ENCODE measurements at places on chromosomes 2 and 18. TPM values are rescaled to one million over a fixed set of nuclear protein-coding genes. Genes with fewer than 3 reads are reported as not detected.
A peak's percentile ranks its signal among the peaks of the same experiment; 100 is the strongest.

DNA sequence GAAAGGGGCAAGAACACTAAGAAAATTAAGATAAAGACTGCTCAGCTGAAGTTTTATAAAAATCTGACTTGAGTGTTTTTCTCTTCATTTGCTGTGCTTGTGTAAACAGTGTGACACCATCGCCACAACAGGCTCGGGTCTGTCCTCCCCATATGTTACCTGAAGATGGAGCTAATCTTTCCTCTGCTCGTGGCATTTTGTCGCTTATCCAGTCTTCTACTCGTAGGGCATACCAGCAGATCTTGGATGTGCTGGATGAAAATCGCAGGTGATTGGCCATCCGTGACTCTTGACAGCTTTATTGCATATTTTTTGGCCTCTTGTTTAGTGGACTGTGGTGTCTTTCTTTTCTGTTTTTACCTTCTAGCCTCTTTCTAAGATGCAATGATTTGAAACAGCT lies 22.1 kb downstream of the MFF start:
- H3K27me3 ChIP-seq: no peaks in the 10 kb centered on the region
- H3K27ac ChIP-seq: no peak overlapping the region
- H3K4me1 ChIP-seq: peaks cover 16% of the 10 kb centered on the region
- H3K36me3 ChIP-seq: peaks cover 16% of the 10 kb centered on the region

DNA sequence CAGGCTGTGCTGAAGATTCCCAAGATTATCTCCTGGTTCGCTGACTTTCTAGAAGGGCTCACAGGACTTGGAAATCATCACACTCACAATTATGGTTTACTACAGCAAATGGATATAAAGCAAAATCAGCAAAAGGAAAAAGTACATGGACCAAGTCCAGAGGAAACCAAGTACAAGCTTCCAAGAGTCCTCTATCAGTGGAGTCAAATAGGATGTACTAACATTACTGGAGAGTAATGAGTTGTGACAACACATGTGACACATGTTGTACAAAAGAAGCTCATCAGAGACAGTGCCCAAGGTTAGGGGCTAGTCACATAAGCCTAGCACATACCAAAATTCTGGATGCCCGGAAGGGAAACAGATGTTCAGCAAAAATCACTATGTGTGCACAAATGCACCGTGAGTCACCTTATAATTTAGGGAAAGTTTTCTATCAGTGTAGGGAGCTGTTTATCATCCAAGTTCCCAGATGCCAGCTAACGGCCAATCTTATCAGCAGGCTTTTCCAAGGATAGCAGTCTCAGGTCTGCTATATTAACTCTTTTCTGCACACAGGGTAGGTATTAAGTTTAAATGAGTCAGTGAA lies 9.5 kb downstream of the TMEM237 start:
- no peak for DNase-seq
- H3K4me3 ChIP-seq: no peak overlapping the region
- H3K27ac ChIP-seq: no peak overlapping the region
- H3K27me3 ChIP-seq: no peaks in the 10 kb centered on the region
- H3K4me1 ChIP-seq: no peaks in the 10 kb centered on the region

- no peak for DNase-seq
- no peak overlapping the region for H3K27ac ChIP-seq
- no peaks in the 10 kb centered on the region for H3K36me3 ChIP-seq
- no peak overlapping the region for H3K4me3 ChIP-seq
- H3K4me1 ChIP-seq: no peaks in the 10 kb centered on the region
Measured at GRCh38 chr18:79864006-79864725, 66.4 kb downstream of the KCNG2 start.

- H3K27me3 ChIP-seq: no peaks in the 10 kb centered on the region
- H3K27ac ChIP-seq: no peak overlapping the region
- DNase-seq: no peak
Measured at GRCh38 chr2:62857139-62857931, 151.8 kb downstream of the EHBP1 start.

DNA sequence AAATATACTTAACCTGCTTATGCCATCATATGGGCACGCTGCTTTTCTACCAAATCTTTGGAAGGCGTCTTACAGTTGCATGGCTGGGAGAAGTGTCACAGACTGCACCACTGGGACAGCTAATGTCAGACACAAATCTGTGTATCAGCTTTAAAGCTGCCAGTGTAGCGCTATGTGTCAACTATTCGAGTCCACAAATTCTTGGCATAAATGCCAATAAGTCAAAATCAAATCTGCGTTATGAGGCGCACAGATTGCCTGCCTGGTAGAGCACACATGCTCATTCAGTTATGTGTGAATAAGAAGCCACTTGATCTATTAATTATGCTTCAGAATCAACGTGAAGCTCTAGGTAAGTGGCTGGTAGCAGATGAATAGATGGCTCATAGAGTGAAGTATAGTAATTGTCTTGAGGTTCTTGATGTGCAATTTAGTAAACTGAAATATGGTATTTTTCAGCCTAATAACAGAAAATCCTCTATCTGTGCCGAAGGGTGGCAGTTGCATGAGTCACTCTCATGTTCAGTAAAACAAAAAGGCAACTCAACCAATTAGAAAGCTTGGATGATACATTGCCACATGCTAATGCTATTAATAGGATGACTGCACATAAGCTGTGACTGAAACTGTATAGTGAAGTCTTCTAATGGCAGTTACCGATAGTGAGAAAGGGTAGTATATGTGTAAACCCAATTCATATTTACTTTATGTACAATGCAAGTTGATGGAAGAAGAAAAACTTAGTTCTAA lies 52.0 kb downstream of the DCC start:
- no peak overlapping the region for H3K27ac ChIP-seq
- no peaks in the 10 kb centered on the region for H3K36me3 ChIP-seq
- no peak for DNase-seq
- H3K4me1 ChIP-seq: no peaks in the 10 kb centered on the region
- H3K27me3 ChIP-seq: no peaks in the 10 kb centered on the region

- no peaks in the 10 kb centered on the region for H3K27me3 ChIP-seq
- no peaks in the 10 kb centered on the region for H3K36me3 ChIP-seq
- no peak overlapping the region for H3K4me3 ChIP-seq
- H3K27ac ChIP-seq: no peak overlapping the region
- H3K4me1 ChIP-seq: no peaks in the 10 kb centered on the region
- no peak for DNase-seq
Measured at GRCh38 chr2:193331676-193332075, 1136.9 kb upstream of the TMEFF2 start.

- DNase-seq: no peak
- no peak overlapping the region for H3K27ac ChIP-seq
- peaks cover 5% of the 10 kb centered on the region for H3K36me3 ChIP-seq
- no peak overlapping the region for H3K4me3 ChIP-seq
- H3K4me1 ChIP-seq: peaks cover 67% of the 10 kb centered on the region
Measured at GRCh38 chr2:64658269-64658668, 4.6 kb upstream of the SERTAD2 start.

- H3K36me3 ChIP-seq: no peaks in the 10 kb centered on the region
- H3K4me1 ChIP-seq: no peaks in the 10 kb centered on the region
- H3K27me3 ChIP-seq: no peaks in the 10 kb centered on the region
- no peak overlapping the region for H3K4me3 ChIP-seq
Measured at GRCh38 chr2:211454679-211455078, 898.3 kb downstream of the CPS1 start.

- no peak for DNase-seq
- peaks cover 4% of the 10 kb centered on the region for H3K27me3 ChIP-seq
- no peak overlapping the region for H3K4me3 ChIP-seq
- H3K27ac ChIP-seq: no peak overlapping the region
Measured at GRCh38 chr2:13193075-13193474, 476.3 kb downstream of the TRIB2 start.

GRCh38 chr18:7205346-7205745 lies 25.5 kb upstream of the LRRC30 start:
- H3K36me3 ChIP-seq: no peaks in the 10 kb centered on the region
- H3K27ac ChIP-seq: no peak overlapping the region
- no peak overlapping the region for H3K4me3 ChIP-seq
- no peaks in the 10 kb centered on the region for H3K4me1 ChIP-seq
- DNase-seq: no peak

- H3K27ac ChIP-seq: no peak overlapping the region
- DNase-seq: no peak
- peaks cover 20% of the 10 kb centered on the region for H3K4me1 ChIP-seq
- H3K4me3 ChIP-seq: peak overlapping the region; percentile 67
- H3K27me3 ChIP-seq: peaks cover 86% of the 10 kb centered on the region
- H3K36me3 ChIP-seq: no peaks in the 10 kb centered on the region
Measured at GRCh38 chr2:70887208-70887549, 48.5 kb upstream of the ATP6V1B1 start.

- H3K4me3 ChIP-seq: no peak overlapping the region
- peaks cover 5% of the 10 kb centered on the region for H3K4me1 ChIP-seq
- H3K36me3 ChIP-seq: no peaks in the 10 kb centered on the region
- H3K27ac ChIP-seq: no peak overlapping the region
- no peak for DNase-seq
Measured at GRCh38 chr2:113675875-113676274, 48.8 kb downstream of the RABL2A start.

DNA sequence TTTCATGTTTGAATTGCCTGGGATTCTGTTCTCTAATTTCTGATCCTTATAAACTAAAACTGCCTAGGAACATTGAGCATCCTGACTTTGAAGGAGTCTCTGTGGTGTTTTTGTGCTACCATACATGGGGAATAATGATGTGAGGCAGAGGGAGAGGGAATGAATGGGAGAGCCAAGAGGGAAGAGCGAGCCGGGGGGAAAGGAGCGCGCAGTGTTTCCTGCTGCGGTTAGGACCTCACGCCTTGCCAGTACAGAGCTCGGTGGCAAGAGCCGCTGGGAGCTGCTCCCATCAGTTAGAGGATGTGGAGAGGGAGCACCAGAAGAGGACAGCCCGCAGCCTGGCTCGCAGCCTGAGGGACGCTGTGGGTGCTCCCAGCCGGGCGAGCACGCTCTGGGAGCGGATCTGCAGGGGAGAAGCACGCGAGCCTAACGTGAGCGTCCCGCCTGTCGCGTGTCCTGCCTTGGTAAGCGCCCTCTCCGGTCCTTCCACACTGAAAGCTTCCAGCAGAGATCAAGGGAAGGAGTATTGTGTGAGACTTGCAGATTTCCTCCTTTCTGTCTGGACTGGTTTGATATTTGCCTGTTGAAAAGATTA lies 114.7 kb downstream of the FAM210A start:
- peak overlapping the region; percentile 93 for H3K27ac ChIP-seq
- no peak for DNase-seq
- H3K27me3 ChIP-seq: no peaks in the 10 kb centered on the region
- H3K4me1 ChIP-seq: peaks cover 86% of the 10 kb centered on the region
- peaks cover 17% of the 10 kb centered on the region for H3K36me3 ChIP-seq

GRCh38 chr2:199603721-199604291 lies 146.1 kb upstream of the SATB2 start:
- H3K27ac ChIP-seq: no peak overlapping the region
- H3K4me3 ChIP-seq: no peak overlapping the region
- no peaks in the 10 kb centered on the region for H3K36me3 ChIP-seq
- no peaks in the 10 kb centered on the region for H3K4me1 ChIP-seq

DNA sequence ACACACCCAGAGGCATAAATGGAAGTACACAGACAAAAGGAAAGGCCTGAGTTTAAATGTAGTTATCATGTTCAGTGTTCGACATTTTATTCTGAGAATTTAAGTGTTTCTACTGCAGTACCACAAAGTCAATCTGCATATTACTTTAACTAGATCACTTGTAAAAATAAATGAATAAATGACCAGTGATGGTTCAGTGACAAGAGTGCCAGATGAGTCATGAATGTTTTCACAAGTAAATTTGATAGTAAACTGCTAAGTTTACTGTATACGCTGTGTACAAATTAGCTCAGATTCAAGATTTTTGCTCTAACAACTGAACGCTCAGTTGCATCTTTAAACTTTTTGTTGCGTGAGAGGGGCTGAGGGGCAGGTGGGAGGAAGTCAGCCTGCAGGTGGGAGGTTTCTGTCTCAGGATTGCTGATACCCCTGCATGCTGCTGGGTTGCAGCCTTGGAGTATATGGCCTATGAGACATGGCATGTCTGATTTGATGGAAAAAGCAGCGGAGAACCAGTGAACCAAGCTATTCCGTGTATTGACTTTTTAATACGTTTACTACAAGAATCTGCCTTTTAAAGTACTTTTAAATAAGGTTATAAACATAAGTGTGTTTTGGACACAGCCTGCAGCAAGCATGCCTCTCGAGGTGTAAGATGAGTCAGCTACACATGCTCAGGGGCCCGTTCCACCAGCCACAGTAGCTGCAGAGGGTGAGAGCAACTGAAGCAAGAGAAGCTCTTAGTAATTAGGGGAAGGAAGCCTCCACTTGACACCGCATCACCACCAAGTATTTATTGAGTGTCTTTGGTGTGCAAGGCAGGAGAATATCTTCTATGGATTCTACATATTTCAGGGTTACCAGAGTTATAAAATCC lies 245.1 kb downstream of the NEDD4L start:
- H3K36me3 ChIP-seq: no peaks in the 10 kb centered on the region
- peak; percentile 26 for DNase-seq
- H3K27me3 ChIP-seq: peaks cover 4% of the 10 kb centered on the region
- no peak overlapping the region for H3K27ac ChIP-seq

- H3K36me3 ChIP-seq: no peaks in the 10 kb centered on the region
- H3K4me3 ChIP-seq: no peak overlapping the region
- no peak overlapping the region for H3K27ac ChIP-seq
- DNase-seq: no peak
Measured at GRCh38 chr2:61710711-61711110, 143.1 kb downstream of the FAM161A start.

- peaks cover 48% of the 10 kb centered on the region for H3K4me1 ChIP-seq
- peak overlapping the region; percentile 15 for H3K4me3 ChIP-seq
- peak overlapping the region; percentile 61 for H3K27ac ChIP-seq
- H3K27me3 ChIP-seq: no peaks in the 10 kb centered on the region
- peaks cover 2% of the 10 kb centered on the region for H3K36me3 ChIP-seq
Measured at GRCh38 chr2:69774984-69775982, 33.3 kb downstream of the ANXA4 start.

- H3K4me1 ChIP-seq: no peaks in the 10 kb centered on the region
- no peaks in the 10 kb centered on the region for H3K36me3 ChIP-seq
- H3K4me3 ChIP-seq: no peak overlapping the region
- H3K27me3 ChIP-seq: no peaks in the 10 kb centered on the region
- no peak overlapping the region for H3K27ac ChIP-seq
- DNase-seq: no peak
Measured at GRCh38 chr2:169709331-169709730, 15.1 kb downstream of the PHOSPHO2 start.

- peaks cover 28% of the 10 kb centered on the region for H3K36me3 ChIP-seq
- peaks cover 39% of the 10 kb centered on the region for H3K4me1 ChIP-seq
- no peak for DNase-seq
- H3K27ac ChIP-seq: no peak overlapping the region
Measured at GRCh38 chr18:49166327-49166726, 215.6 kb upstream of the SMAD7 start.

DNA sequence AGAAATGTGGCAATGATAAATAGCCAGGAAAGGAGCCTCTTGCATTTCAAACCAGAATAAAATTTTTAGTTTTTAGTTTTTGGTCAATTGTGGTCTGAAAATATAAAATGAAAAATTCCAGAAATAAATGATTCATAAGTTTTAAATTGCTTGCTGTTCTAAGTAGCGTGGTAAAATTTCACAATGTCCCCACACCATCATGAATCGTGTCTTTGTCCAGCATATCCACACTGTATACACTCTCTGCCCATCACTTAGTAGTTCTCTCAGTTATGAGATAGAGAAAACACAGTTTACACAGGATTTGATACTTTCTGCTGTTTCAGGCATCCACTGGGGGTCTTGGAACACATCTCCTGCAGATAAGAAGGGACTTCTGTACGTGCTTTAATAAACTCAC lies 783.9 kb downstream of the TSN start:
- DNase-seq: no peak
- H3K4me3 ChIP-seq: no peak overlapping the region
- H3K36me3 ChIP-seq: no peaks in the 10 kb centered on the region
- no peak overlapping the region for H3K27ac ChIP-seq
- no peaks in the 10 kb centered on the region for H3K4me1 ChIP-seq

DRC1 gene
- not detected for total RNA-seq

TP53I3 gene
- total RNA-seq: 1.8 TPM

UGT1A4 gene
- not detected for total RNA-seq

NOL4 gene
- total RNA-seq: not detected

LYPD6B gene
- not detected for total RNA-seq

GRP gene
- total RNA-seq: not detected

TIA1 gene
- total RNA-seq: 93.8 TPM

CIB4 gene
- not detected for total RNA-seq

GRB14 gene
- not detected for total RNA-seq

Measured in activated CD8-positive, alpha-beta T cell treated with anti-CD3 and anti-CD28 coated beads for 36 hours (primary cell).